ENCODE measurements at places on chromosomes 16 and 17. TPM values are rescaled to one million over a fixed set of nuclear protein-coding genes. Genes with fewer than 3 reads are reported as not detected.

ZFHX3 gene
- 7.3 TPM for total RNA-seq

ENDOV gene
- 25.4 TPM for total RNA-seq

ACSM5 gene
- total RNA-seq, result not detected

SMPD3 gene
- total RNA-seq, result under 0.01 TPM

ST6GALNAC1 gene
- not detected for total RNA-seq

ALOX15 gene
- total RNA-seq, result not detected

PRSS33 gene
- not detected for total RNA-seq

DNA sequence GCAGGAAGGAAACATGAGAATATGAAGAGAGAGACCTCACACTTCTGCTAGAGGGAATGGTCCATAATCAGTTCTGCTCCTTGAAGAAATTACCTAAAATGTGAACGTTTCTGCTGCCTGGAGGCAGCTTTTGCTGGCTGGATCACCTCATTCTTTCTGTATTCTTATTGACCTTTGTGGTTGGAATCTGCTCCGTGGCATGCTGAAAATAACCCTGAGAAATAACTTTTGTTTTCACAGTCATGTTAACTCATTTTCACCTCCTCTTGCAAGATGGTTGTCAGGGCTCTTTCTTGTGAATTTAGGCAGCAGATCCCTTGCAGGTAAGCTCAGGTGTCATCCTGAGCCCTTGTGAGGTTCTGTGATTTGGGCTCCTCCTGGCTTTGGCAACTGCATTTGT is 70.2 kb downstream of the IRF8 start:
- no peak for DNase-seq

DNA sequence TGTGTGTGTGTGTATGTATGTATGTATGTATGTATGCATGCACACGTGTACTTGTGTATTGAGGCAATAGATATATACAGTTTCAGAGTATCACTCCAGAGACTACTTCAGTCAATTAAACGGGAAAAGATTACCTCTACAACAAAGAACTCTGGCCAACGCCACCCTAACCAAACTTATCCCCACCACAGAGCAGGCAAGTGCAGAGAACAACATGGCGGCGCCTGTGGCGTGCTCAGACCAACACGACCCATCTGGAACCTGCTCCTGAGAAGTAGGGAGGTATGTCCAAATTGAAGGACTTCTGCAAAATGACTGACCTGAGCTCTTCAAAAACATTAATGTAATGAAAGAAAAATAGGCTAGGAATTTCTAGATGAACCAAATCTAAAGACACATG is 12.4 kb downstream of the USP22 start:
- no peak for DNase-seq

DNA sequence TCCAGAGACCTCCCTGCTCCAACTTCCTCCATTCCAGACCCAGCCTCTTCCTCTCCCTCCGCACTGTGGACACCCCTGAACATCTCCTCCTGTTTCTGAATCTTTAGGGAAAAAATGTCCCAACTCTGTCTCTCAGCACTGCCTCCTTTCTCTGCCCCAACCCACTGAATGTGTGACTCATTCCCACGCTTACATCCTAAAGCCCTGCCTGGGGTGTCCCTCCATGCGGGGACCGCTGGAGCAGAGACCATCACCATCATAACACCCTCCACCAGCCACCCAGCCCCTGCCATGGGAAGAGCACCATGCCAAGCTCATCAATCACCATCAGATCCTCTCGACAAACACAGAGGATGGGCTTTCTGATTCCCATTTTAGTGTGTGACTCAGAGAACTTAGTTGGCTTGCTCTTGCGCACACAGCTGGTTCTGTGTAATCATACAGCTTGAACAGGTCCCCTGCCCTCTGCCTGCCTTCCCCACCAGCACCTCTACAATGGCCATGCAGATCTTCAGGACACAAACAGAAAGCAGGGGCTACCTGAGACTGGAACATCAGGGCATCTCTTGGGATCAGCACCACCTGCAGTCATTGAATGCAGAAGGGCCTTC is 10.7 kb downstream of the RPRML start:
- DNase-seq, result no peak

DNA sequence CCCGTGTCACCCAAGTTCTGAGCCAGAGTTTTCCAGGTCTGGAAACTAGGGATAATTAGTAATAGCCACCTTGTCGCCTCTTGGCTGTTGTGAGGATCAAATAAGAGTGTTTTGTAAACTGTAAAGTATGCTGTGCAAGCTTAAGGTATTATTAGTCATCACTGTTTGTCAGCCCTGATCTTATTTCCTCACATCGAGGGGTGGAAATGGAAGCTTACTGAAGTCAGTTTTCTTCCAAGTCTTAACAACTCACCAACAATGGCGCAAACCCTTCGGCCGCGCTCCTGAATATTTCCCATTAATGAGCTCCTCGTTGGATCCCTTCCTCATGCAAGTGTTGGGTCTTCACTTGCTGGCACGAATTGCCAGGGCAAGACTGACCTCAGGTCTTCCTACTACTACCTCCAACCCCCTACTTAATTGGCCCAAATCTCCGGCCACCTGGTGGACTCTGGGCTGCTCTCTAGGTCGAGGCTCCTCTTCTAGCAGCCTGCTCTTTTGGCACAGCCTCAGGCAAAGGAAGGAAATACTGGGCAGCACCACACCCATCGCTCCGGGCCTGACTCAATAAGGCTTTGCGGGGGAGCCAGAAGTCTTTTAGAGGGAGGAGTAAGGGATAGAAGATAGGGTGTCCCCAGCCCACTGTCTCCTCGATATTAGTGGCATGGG is 885 bp upstream of the SLC35B1 start:
- DNase-seq, result peak; percentile 15

- DNase-seq, result no peak
Measured at GRCh38 chr16:20857281-20857680, 42.9 kb downstream of the DCUN1D3 start.

GRCh38 chr17:37405955-37406634 is 541 bp downstream of the ACACA start:
- DNase-seq, result peak; percentile 13

DNA sequence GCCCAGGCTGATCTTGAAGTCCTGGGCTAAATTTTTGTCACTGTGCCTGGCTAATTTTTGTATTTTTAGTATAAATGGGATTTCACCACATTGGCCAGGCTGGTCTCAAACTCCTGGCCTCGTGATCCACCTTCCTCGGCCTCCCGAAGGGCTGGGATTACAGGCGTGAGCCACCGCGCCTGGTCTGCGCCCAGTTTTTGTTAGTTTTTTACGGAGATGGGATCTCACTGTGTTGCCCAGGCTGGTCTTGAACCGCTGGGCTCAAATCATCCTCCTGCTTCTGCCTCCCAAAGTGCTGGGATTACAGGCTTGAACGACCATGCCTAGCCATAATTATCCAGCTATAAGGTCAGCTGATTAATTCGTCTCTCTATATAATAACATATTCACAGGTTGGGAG is 2.7 kb upstream of the CEMP1 start:
- DNase-seq, result no peak

DNA sequence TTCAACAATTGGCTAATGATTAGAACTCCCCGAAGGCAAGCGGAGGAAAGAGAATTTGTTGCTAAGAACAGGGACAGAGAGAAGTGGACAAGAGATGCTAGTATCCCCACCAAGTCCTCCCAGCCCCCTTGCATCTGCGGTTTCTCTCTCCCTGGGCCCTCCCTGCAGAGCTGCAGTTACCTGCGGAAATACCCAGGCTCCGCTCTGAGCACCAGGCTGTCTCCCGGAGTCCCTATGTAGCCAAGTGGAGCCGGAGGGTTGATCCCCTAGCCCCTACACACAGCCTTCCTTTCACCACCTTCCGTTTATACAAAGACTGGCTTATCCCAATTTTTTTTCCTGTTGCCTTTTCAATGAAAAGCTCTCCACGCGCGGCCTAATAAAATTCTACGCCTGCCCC is 834.4 kb downstream of the KCNJ2 start:
- no peak for DNase-seq

GRCh38 chr16:1597154-1597553 is 14.7 kb downstream of the IFT140 start:
- DNase-seq, result no peak

- no peak for DNase-seq
Measured at GRCh38 chr16:4192206-4192605, 49.7 kb downstream of the SRL start.

GRCh38 chr16:11679941-11680911 is 12.0 kb downstream of the SNN start:
- DNase-seq, result no peak

DNA sequence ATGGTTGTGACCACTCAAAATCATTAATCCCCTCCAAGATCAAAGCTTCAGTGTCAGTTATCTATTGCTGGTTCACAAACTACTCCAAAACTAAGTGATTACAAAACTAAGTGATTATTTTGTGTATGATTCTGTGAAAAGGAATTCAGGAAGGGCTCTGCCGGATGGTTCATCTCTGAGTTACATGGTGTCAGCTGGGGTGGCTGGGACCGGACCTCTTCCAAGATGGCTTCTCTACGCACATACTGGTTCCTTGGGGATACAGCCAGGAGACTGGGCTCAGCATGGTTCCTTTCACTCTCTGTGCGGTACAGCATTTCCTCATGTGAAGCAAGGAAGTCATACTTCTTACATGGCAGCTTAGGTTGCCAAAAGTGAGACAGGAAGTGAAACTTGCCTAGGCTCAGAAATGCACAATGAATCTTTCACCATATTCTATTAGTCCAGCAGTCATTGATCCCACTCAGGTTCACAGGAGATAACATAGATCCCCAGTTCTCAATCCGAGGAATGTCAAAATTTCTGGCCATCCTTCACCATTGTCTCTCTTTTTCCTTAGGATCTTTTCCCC is 97.9 kb upstream of the IRX6 start:
- DNase-seq, result peak; percentile 2

DNA sequence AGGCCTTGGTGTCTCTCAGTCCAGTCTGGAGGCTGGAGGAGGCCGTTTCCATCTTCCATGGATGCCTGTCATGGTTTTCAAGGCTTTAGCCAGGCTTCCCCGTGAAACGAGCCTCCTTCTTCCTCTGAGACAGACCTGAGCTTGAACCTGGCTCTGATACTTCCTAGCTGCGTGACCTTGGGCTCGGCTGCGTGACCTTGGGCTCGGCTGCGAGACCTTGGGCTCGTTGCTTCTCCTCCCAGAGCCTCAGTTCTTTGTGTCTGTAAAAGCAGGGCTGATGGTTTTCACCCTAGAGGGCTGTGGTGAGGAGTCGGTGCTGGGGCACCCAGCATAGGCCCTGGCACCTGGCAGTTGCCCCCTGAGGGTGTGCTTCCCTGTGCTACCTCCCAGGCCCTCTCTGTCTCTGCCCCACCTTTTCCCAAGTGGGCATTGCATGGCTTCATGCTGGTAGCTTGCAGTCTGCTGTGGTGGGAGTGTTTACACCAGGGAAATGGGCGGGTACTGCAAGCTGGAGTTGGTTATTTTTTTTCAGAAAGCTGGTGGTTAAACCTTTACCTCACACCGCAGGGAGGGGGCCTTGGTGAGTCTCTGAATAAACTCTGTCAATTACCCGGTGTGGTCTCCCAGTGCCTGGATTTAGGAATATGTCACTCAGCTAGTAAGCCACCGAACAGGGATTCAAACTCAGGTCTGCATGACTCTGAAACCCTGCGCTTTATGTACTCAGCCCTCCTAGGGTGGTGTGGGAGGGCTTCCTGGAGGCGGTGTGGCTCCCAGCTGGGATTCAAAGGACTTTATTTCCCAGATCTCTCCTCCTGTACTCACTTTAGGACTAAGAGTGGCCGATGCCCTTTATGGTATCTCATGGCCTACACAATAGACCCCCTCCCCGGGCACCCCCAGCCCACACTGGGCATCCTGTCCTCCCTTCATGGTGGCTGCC is 129.0 kb upstream of the CIBAR2 start:
- DNase-seq, result no peak

- DNase-seq, result no peak
Measured at GRCh38 chr17:37505333-37505732, 15.6 kb downstream of the DUSP14 start.

DNA sequence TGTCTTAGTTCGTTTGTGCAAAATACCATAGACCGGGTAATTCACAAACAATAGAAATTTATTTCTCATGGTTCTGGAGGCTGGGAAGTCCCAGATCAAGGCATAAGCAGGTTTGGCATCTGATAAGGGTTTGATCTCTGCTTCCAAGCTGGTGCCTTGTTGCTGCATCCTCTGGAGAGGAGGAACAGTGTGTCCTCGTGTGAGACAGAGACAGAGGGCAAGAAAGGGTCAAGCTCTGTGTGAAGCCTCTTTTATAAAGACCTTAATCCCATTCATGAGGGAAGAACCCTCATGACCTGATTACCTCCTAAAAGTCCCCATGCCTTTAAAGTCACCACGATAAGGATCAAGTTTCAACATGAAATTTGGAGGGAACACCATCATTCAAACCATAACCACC is 55.8 kb upstream of the TANC2 start:
- DNase-seq, result no peak

DNA sequence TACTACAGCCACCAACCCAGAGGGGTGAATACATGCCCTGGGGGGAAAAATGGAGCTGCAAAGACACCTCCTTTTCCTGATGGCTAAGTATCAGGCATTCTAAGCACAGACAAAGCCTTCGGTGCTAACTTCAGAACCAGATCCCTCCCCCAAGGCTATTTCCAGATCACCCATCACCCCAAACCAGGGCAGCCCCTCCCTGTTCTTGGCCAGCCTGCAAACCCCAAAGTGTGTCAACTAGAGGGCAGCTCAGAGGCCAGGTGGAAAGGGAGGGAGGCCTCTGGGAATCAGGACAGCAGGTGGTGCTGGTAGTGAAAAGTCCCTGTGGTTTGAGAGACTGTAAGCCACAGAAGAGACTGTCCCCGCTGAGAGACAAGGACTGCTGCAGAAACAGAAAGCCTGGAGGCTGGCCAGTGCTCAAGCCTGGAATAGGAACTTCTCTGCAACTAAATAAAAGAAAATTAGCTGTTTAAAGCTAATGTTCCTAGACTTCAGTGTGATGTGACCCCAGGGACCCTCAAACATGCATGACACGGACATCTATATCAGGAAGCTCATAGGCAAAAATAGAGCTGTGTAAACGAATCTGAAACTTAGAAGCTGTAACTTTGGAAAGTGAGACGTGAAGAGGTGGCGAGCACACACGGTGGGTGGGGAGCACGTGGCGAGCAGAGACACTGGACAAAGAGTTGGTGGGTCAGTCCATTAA is 9.1 kb downstream of the TUBG1 start:
- DNase-seq, result peak; percentile 19

- no peak for DNase-seq
Measured at GRCh38 chr17:38619937-38620550, 14.3 kb upstream of the SRCIN1 start.

Data from fibroblast of lung (primary cell).